ENCODE measurements at places on chromosomes 2 and 18.

GRCh38 chr2:133835821-133836619 lies 267.8 kb upstream of the NCKAP5 start:
- DNase-seq = no peak

GRCh38 chr2:127623388-127624319 lies 22.3 kb upstream of the GPR17 start:
- DNase-seq = no peak

- no peak for DNase-seq
These were observed 219.8 kb downstream of the ADCYAP1 start for GRCh38 chr18:1124495-1124894.

GRCh38 chr2:137870682-137871081 lies 93.6 kb upstream of the HNMT start:
- DNase-seq = no peak

- DNase-seq = no peak
These were observed 129.9 kb downstream of the MARCHF4 start for GRCh38 chr2:216242365-216242764.

GRCh38 chr2:217996361-217996760 lies 6.4 kb downstream of the TNS1 start:
- no peak for DNase-seq

Measured in large intestine (tissue), 12 donors.